Activated CD4-positive, alpha-beta memory T cell treated with anti-CD3 and anti-CD28 coated beads for 36 hours (primary cell): ENCODE measurements at places on chromosomes 2 and 18.
A peak's percentile ranks its signal among the peaks of the same experiment; 100 is the strongest.

DNA sequence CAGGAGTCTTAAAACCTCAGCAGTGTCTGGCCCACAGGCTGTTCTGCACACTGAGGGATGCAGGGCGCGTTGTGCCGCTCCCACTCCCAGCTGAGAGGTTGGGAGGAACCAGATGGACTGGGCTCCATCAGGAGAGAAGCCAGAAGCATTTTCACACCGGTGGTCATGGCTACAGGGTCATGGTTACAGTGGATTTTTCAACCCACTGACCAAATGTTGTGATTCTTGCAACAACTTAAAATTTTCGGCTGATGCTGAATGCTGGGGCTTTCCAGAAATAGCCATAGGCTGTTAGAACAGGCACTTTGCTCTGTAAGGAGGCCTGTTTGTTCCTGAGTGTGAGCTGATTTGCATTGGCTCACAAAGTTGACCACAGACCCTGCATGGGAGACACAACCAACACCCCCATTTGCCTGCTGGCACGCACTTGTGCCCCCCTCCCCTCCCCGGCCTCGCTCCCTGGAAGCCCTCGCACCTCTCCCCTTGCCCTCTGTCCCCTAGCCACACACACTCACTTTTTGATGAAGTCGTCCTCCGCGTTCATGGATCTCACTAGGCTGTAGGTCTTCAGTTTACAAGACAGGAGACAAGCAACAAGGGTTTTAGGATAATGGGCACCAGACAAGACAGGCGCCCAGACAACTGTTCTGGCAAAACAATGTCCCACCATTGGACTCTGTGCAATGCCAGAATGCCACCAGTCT is 3.4 kb downstream of the LPIN1 start:
- no peak for DNase-seq

DNA sequence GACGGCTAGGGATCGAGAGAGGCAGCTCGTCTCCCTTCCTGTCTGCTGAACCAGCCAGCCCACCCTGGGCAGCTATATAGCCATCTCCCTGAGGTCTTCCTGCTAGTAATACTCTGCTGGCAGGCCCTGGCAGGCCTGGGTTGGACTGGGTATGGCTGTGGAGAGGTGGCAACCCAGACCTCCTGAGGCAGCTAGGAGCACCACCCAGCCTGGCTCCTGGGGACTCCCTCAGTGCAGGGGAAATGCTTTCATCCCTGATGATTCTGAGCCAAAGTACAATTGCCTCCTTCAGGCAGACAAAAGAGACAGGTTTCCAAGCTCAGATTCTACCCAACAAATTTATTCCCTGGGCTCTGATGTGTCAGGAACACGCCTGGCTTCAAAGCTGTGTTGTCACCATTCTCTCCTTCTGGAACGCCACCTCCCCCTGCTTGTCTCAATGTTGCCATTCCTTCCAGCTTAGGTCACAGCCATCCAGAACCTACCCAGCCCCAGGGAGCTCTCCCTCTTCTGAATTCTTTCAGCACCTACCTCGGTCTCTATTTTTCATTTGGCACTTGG is 4.7 kb upstream of the DNAJB2 start:
- DNase-seq: no peak

GRCh38 chr2:65397122-65397521 is 35.3 kb downstream of the SPRED2 start:
- peak; percentile 46 for DNase-seq

- no peak for DNase-seq
Observed at GRCh38 chr2:133817680-133818566, 249.7 kb upstream of the NCKAP5 start.

DNA sequence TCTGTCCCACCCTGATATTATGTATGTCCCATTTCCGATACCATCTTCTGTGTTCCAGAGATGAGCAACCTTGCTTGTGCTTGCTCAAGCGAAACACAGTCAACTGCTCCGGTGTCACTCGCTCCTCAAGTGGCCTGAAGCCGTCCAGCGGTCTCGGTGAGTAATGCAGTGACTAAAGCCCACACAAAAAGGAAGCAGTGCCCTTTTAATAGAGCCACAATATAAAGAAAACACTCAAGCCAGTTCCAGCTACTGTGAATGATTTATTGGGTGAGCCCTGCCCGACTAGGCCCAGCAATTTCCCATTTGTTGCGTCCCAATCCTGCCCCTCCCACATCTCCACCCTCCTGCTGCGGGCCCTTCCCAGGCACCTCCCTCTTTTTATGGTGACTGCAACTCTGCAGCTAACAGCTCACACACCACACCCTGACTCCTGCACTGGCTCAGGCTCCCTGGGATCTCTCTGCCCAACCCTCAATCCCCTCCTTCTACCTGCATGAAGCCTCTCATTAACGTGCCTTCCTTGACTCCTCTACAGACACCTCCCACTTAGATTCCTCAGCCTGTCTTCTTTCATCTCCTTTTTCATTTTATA is 44.2 kb upstream of the DSC1 start:
- DNase-seq: no peak

- no peak for DNase-seq
Observed at GRCh38 chr2:128273469-128274081, 45.1 kb downstream of the HS6ST1 start.

- DNase-seq: no peak
Observed at GRCh38 chr2:31020713-31021112, 117.5 kb downstream of the GALNT14 start.

DNA sequence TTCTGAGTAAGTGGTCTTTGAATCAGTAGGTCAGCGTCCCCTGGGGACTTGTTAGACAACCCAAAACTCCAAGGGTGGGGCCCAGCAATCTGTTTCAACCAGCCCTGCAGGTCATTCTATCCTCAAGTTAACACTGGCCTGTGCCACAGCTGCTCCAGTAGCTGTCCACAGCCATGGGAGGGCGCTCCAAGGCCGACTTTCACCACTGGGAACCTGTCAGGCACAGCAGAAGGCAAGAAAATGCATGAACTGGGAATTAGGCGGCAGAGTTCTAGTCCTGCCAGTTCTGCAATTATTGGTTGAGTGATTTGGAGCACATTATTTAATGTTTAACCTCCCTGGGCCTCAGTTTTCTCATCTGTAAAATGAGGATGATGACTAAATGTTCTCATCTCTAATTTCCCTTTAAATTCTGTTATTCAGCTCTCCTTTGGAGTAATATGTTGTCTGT is 17.4 kb upstream of the MRPL33 start:
- DNase-seq: peak; percentile 91

- DNase-seq: no peak
Observed at GRCh38 chr2:61222567-61222966, 60.6 kb downstream of the C2orf74 start.

GRCh38 chr2:14910654-14911053 is 278.1 kb downstream of the LRATD1 start:
- no peak for DNase-seq

- DNase-seq: no peak
Observed at GRCh38 chr2:79994161-79994560, 310.4 kb downstream of the LRRTM1 start.

DNA sequence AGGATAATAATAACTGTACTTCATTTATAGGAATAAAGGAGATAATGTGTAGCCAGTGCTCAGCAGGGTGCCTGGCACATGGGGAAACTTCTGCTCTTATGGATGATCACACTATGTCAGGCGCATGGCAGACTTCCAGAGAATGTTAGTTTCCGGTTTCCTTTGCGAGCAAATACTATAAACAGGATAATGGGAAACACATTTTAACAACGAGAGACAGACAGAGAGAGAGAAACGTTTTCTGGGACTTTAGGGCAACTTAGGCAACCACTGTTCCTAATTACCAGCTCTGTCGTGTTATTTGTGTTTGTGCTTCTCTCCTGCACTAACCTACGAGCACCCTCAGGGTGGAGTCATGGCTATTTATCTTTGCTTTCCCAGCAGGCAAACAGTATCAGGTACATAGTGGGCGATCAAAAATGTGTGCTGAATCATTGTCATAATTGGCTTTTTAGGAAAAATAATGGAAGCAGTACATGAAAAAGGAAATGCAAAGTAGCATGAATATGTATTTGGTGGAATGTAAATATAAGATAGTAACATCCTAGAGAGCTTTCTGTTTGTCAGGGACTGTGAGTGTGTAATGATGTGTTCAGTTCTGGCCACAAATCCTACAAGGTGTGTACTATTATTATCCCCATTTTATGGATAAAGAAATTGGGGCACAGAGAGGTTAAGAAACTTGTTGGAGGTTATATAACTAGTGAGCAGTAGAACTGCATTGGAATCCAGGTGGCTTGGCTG is 36.8 kb upstream of the IGFBP2 start:
- DNase-seq: no peak

- no peak for DNase-seq
Observed at GRCh38 chr2:158797963-158798700, 3.0 kb downstream of the DAPL1 start.

- DNase-seq: no peak
Observed at GRCh38 chr18:63177919-63178821, 141.4 kb downstream of the BCL2 start.

DNA sequence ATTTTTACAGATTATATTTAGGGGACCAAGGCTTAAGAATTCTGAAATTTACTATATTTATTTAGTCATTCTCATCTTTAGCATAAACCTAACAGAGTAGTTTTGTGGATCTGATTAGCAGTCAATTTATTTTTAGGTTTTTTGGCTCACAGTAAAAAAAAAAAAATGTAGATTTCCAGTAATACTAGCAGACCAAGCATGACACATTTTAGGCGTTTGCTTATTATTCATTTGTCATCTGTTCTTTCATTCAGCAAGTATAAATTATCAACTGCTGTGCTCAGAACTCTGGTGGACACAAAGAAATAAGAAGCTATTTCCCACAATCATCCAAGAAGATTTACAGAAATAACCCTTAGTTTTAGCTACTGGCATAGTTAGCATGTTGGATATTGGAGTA is 20.6 kb downstream of the PDE1A start:
- no peak for DNase-seq

- DNase-seq: no peak
Observed at GRCh38 chr18:8088626-8089025, 520.6 kb upstream of the RAB12 start.

- no peak for DNase-seq
Observed at GRCh38 chr2:220282236-220282635, 654.8 kb downstream of the SLC4A3 start.

- no peak for DNase-seq
Observed at GRCh38 chr2:70211595-70211994, 20.8 kb upstream of the C2orf42 start.

GRCh38 chr2:154193246-154193645 is 321.5 kb downstream of the GALNT13 start:
- DNase-seq: no peak

- DNase-seq: no peak
Observed at GRCh38 chr2:170227507-170227947, 49.6 kb downstream of the MYO3B start.

- no peak for DNase-seq
Observed at GRCh38 chr2:160076914-160077313, 14.5 kb upstream of the PLA2R1 start.
